ENCODE measurements at places on chromosomes 16 and 17.

- DNase-seq, result no peak
These were observed 460.4 kb upstream of the DYNLRB2 start for GRCh38 chr16:80080287-80080851.

DNA sequence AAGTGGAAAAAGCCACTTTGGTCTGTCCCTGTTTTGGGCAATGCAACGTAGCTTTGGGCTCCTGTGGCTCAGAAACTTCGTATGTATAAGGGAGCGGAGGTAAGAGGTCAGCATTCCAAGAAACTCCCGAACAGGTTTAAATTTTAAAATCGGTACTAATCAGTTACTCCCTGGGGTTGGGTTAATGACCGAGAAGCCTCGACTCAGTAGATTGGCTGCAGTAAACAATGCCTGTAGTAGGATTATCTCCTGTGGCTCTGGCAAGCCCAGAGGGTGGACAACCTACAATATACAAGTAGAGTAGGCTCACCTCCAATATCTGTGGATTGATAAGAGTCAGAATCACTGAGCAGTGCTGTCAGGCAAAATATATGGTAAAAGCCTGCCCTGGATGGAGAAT, 1.6 kb upstream of the GNA13 start:
- no peak for DNase-seq

DNA sequence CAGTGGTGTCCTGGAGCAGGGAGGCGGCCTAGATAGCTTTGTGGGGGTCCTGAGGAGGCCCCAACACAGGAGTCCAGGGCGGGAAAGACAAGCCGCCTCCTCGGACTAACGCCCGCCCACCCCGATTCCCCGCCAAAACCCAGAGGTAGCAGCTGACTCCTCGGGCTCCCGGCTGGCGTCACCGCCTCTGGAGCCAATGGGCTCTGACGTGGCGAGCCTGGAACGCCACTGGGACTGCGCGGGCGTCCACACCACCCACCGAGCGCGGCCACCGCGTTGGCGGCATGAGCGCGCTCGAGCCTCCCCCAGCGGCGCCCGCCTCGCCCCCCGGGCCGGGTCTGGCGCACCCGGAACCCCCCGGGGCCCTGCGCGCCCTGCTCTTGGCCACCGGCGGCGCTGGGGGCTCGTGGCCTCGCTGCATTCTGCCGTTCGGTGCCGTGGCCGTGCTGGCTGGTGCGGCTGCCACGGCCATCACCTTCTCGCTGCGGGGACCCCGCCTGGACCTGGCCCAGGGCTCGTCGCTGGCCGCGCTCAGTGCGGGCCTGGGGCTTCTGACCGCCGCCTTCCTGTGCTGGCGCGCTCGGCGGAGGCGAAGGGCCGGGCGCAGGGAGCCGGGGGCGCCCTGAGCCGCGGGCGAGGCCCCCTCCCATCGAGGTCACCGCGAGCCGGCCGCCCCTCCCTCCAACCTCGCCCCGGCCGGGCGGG, 3.4 kb upstream of the NTN3 start:
- DNase-seq, result no peak

GRCh38 chr17:34420254-34420766, 57.3 kb upstream of the CCL1 start:
- peak; percentile 68 for DNase-seq

GRCh38 chr16:17339764-17340541, 130.8 kb downstream of the XYLT1 start:
- DNase-seq, result no peak

- DNase-seq, result no peak
These were observed 2.1 kb downstream of the TRAF7 start for GRCh38 chr16:2157480-2158261.

GRCh38 chr16:83854420-83854819, 44.5 kb upstream of the MLYCD start:
- DNase-seq, result no peak

DNA sequence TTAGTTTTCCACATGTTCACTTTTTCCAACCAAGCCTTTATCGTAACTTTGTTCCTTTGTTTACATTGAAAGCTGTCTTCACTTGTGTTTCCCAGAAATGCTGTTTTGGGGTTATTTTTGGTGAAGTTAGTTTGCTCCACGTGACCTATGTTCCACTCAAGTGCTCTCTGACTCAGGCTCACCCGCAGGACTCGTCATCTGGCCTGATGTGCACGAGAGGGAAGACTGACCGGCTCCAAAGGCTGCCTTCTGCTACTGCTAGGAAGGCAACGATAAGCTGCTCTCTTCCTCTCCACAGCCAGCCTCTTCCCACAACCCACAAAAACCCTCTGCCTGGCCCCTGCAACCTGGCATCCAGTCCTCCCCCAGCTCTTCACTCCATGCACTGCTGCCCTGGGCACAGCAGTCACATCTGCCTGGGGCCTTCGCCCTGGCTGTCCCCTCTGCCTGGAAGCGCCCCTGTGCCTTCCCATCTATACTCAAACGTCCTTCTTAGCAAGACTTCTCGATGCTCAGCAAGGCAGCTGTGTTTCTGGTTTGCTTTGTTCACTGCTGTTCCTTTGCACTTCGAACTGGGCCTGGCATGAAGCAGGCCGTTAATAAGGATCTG, 28.0 kb downstream of the ZCCHC14 start:
- DNase-seq, result peak; percentile 78
